Activated T-helper 1 cell treated with anti-CD3 and anti-CD28 coated beads, Interleukin-12 subunit alpha, Interleukin-12 subunit beta, Interleukin-2, Interleukin-4 antibody, amounts not matched to agents 30 ng/mL and 10 ng/mL and 1 ng/mL, durations not matched to agents 14 hours and 24 hours and 36 hours (primary cell): ENCODE measurements at places on chromosomes 5 and 9. TPM values are rescaled to one million over a fixed set of nuclear protein-coding genes. Genes with fewer than 3 reads are reported as not detected.

GRCh38 chr5:131943916-131944315, 1.5 kb downstream of the MEIKIN start:
- H3K27ac ChIP-seq: no peak overlapping the region
- H3K4me3 ChIP-seq: no peak overlapping the region
- no peaks in the 10 kb centered on the region for H3K36me3 ChIP-seq
- peaks cover 9% of the 10 kb centered on the region for H3K27me3 ChIP-seq

GRCh38 chr9:76373173-76373783, 20.9 kb downstream of the RFK start:
- peaks cover 2% of the 10 kb centered on the region for H3K27me3 ChIP-seq
- no peak overlapping the region for H3K4me3 ChIP-seq
- no peak for DNase-seq
- H3K27ac ChIP-seq: no peak overlapping the region

DNA sequence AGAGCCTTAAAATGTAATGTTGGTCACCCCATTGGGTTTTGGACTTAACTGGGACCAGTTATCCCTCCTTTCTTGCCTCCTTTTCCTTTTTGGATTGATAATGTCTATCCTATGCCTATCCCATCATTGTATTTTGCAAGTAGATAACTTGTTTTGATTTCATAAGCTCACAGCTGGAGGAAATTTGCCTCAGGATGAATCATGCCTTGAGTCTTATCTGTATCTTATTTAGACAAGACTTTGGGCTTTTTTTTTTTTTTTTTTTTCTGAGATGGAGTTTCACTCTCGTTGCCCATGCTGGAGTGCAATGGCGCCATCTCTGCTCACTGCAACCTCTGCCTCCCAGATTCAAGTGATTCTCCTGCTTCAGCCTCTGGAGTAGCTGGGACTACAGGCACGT, 443.3 kb downstream of the DNAH5 start:
- DNase-seq: no peak
- no peak overlapping the region for H3K4me3 ChIP-seq
- no peaks in the 10 kb centered on the region for H3K36me3 ChIP-seq
- H3K4me1 ChIP-seq: no peaks in the 10 kb centered on the region
- no peak overlapping the region for H3K27ac ChIP-seq
- H3K27me3 ChIP-seq: no peaks in the 10 kb centered on the region

- peaks cover 27% of the 10 kb centered on the region for H3K36me3 ChIP-seq
- no peaks in the 10 kb centered on the region for H3K27me3 ChIP-seq
- H3K27ac ChIP-seq: peak overlapping the region; percentile 100
Measured at GRCh38 chr5:154858972-154859871, 795 bp downstream of the CNOT8 start.

The LCN12 gene
- total RNA-seq: 1.8 and 1.9 TPM in 2 replicates
